ENCODE measurements at places on chromosomes 2 and 18.

- no peak for DNase-seq
Measured at GRCh38 chr2:208359632-208359986, 47.0 kb upstream of the PTH2R start.

DNA sequence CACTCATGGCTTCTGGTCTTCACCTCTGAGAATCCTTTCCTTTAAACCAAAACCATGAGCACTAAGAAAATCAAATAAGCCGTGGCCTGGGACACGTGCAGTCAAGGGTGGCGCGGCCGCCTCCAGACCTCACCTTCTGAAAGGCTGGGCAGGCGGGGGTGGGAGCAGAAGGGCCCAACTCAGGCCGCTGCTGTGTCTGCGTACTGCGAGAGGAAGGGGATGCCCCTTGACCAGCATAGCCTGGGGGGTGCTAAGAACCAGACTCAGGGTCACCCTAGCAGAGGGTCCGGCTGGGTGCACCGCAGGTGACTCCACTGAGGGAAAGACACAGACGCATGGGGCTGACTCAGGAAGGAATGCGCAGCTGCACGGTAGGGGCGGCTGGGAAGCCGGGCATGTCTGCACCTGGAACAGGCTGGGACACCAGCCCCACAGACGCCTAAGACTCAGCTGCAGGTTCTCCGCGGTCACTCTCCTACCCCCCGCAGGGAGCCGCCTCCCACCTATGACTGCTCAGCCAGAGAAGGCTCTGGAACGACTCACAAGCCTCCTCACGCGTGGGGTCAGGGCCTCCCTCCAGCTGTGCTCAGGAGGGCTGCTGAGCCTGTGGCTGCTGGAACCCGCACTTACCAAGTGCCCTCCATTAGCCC, 432.4 kb upstream of the MYT1L start:
- no peak for DNase-seq

GRCh38 chr2:229775614-229776313, 61.4 kb upstream of the DNER start:
- no peak for DNase-seq

DNA sequence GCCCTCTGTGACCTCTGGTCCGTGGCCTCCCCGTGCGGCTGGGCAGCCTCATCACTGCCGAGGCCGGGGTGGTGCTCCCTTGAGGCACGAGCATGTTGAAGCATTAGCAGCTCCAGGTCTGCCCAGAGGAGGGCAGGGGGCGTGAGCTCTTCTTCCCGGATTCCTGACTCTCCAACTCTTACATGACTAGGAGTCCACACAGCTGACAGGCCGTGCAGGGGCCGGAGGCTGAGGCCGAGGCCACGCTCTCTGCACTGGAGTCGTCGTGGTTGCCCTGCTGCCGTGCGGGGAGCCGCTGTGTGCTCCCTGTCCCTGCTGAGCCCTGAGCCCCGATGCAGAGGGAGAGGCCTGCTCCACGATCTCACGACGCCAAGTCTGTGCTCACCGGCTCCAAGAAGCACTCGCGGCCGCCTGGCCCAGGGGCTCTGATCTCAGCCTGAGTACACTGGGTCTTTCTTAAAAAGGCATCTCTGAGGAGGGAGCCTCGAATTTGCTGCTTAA, 19.4 kb upstream of the KCNG2 start:
- no peak for DNase-seq

GRCh38 chr2:85421260-85422071, 3.0 kb downstream of the SH2D6 start:
- no peak for DNase-seq

DNA sequence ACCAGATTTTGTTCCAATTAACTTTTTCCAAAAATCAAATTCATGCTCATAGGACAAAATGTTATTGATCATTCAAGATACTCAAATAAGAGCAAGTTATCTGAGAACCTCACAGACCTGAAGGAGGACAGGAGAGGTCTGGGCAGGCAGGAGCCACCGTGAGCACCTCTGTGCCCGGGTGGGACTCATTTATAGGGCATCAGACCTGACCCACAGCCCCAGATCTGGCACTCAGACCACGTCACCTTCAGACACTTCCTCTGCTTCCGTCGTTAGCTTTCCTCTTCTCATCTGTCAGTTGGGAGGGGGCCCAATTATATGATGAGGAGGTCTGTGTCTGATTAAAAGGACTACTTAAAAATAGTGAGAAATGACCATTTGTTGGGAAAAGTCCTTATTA, 169.4 kb downstream of the EIPR1 start:
- no peak for DNase-seq

- DNase-seq: no peak
Measured at GRCh38 chr2:37600735-37601134, 70.7 kb downstream of the CDC42EP3 start.
